ENCODE measurements at places on chromosomes 3 and 15.

- no peak for DNase-seq
Measured at GRCh38 chr3:46873521-46873920, 4.0 kb upstream of the PTH1R start.

DNA sequence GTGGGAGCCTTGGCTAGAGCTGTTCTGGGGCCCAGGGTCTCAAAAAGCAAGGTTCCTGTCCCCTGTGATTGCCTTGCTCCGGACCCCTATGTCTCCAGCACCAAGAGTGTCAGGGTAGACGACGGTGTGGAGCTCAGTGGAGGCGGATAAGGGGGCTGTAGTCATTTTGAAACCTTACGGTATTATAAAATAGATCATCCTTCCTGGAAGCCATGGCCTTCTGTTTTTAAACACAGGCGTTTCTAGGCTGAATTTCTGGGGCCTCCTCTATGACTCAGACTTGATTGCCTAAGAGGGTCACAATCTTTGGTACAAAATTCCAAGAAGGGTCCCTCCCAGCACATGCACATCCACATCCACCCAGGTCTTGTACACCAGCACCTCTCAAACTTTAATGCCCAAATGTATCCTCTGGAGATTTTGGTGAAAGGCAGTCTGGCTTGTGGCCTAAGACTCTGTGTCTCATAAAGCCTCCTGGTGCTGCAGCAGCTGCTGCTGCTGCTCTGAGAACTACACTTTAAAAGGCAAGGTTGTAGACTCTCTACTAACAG is 70.5 kb upstream of the XCR1 start:
- no peak for DNase-seq

DNA sequence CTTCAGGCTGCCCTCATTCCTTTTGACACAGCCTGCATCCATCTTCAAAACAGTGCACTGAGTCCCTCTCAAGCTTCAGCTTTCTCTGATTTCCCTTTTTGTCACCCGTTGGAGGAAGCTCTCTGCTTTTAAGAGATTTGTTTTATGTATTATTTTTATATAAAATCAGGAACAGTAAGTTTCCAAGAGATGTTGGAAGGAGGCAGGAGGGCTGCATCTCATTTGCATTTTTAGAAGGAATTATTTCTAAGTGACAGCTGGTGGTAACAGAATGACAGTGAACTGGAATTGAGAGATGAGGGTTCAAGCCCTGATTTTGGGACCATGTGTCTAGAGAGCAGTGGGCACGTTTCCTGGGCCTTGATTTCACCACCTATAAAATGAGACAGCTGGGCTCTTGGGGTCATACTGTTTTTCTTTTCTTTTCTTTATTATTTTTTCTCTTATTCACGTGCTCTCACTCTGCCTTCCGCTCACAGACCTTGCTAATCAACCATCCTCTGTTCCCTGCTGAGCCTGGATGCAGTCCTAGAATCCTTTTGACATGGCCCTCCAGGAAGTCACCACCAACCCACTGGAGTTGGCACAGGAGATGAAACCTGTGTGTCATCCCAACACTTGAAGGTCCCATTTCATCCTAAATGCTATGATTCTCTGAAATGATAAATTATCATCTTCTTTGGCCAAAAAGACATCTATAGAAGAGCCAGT is 148.6 kb downstream of the CACNA2D3 start:
- DNase-seq: no peak

DNA sequence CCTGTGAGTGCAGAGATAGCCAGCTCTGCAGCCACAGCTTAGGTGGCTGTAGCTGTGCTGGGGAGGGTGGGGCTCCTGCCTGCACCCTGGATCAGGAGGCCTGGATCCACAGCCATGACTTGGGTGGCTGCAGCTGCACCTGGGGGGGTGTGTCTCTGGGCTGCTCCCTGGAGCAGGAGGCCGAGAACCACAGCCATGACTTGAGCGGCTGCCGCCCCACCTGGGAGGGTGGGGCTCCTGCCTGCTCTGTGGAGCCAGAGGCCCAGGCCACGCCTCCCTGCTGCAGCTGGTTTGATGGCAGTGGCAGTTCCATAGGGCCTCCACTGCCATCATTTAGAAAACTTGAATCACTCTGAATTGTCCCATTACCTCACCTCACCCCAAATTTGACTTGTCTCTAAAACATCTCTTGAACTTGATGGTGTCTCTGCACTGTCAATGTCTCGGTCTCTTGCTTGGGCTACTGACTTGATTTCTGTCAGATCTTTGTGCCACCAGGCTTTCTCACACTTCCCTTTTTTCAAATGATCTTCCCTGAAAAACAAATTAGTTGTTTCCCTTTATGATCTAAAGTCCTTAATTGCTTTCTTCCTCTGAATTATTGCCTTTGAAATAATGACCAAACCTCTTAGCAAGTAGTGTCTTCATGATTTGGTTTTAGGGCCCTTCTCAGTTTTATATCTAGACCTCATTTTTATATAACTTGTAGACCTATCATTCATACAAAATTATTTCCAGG is 313.2 kb upstream of the MME start:
- DNase-seq: no peak

DNA sequence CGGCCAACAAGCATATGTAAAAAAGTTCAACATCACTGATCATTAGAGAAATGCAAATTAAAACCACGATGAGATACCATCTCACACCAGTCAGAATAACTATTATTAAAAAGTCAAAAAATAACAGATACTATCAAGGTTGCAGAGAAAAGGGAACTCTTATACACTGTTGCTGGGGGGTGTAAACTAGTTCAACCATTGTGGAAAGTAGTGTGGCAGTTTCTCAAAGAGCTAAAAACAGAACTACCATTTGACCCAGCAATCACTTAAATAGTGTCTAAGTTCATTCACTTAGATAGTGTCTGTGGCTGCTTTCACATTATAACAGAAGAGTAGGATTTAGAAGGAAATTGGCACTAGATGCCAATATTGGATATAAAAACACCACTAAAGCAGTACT is 49.7 kb downstream of the CGGBP1 start:
- DNase-seq: no peak

DNA sequence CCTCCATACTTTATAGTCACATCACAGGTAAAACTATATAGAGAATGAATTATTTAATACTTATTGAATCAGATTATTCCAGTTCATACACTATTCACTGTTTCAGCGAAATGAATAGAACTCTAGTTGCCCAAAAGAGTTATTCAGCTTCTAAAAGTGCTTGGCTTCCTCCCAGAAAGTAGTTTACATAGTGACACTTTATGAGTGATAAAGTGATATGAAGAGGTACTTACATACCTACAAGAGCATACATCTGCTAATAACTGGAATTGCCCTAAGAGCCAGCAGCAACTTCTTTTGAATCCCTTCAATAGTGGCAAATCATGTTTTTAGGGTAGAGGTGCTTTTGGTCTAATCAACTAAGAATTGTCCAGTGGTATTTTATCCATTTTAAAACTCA is 635.1 kb upstream of the AGTR1 start:
- no peak for DNase-seq

GRCh38 chr3:133277813-133278212 is 122.0 kb upstream of the BFSP2 start:
- no peak for DNase-seq

- no peak for DNase-seq
Measured at GRCh38 chr3:193942516-193943055, 193.4 kb upstream of the HES1 start.
